ENCODE measurements at places on chromosomes 6 and 20.
A peak's percentile ranks its signal among the peaks of the same experiment; 100 is the strongest.

- DNase-seq: no peak
Measured at GRCh38 chr20:20895537-20895936, 183.1 kb upstream of the RALGAPA2 start.

GRCh38 chr6:88867841-88868731, 95.3 kb downstream of the RNGTT start:
- DNase-seq: no peak

GRCh38 chr6:26472549-26473290, 15.0 kb downstream of the BTN2A1 start:
- no peak for DNase-seq

DNA sequence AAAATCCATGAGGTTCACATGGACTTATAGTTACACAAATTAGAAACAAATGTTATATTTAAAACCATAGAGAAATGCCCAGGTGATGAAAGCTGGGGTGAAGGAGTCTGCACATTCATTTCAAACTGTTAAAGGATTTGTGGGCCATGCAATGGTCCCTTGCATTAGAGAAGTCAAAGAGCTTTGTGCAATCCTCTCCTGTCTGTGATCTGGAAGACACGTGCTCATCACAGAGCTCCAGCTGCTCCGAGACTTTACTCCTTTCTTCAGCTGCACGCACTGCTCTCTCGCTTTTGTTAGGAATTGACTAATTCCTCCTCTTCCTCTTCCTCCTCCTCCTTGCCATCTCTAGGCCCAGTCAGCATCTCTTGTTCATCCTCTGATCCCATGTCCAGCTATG, 4.1 kb upstream of the AIF1 start:
- no peak for DNase-seq

GRCh38 chr6:54646951-54647664, 199.5 kb upstream of the FAM83B start:
- no peak for DNase-seq

- no peak for DNase-seq
Measured at GRCh38 chr6:38261626-38262025, 378.1 kb downstream of the BTBD9 start.

GRCh38 chr20:53561505-53561904, 32.1 kb downstream of the ZNF217 start:
- DNase-seq: no peak

- no peak for DNase-seq
Measured at GRCh38 chr20:62831854-62832211, 15.0 kb downstream of the COL9A3 start.

DNA sequence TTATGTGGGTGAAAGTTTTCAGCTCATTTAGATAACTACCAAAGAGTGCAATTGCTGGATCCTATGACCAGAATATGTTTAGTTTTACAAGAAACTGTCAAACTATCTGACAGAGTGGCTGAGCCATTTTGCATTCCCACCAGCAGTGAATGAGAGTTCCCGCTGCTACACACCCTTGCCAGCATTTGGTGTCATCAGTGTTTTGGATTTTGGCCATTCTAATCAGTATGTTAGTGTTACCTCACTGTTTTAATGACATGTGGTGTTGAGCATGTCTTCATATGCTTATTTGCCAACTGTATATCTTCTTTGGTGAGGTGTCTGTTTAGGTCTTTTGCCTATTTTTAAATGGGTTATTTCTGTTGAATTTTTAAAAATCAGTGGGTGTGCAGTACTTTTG, 120.9 kb downstream of the CFAP61 start:
- DNase-seq: no peak

DNA sequence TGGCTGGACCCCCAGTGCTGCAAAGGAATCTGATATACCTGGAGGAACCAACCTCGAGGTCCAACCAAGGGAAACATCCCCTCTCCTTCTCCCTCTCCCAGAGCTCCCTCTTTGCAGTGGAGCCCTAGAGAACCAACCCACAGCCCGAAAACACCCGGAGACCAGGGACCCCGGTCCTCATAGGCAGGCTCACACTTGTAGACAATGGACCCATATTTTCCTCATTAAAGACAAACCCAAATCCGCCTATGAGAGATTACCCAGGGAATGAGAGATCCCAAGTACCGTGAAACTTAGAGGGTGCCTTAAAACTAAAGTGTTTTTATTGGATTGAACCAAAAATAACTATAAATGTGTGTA, 9.6 kb upstream of the FOXF2 start:
- no peak for DNase-seq

DNA sequence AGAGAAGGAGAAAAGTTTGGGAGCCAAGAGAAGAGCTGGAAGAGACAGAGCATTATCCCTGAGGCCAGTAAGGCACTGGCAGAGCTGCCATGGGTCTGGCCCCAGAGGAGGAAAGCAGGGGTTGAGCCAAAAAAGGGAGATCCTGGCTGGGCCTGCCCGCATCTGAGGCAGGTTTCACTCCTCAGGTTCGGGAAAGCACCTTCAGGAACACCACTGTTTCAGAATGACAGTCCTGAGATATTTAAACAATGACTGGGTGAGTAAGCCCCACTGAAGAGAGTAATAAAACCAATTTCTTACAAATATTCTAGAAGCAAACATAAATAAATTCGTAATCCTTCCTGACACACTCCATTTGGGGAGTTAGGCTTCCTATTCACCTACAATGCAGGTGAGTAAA, 152.2 kb downstream of the BACH2 start:
- DNase-seq: peak; percentile 13

DNA sequence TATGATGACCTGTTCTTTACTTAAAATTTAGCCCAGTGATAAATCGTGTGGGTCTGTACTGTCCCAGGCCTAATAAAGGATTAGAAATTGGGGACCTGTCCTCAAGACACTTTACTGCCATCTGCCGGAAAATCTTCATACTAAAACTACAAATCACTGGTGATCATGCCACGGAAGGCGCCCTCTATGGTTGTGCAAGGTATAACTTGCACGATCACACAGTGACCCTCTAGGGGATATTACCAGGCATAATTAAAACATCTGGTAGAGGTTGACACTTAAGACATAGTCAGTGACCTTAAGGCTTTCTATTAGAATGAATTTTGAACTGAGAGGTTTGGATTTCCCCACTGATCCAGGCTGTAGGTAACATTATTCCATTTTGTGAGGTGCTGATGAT, 172.6 kb downstream of the BMP2 start:
- no peak for DNase-seq

DNA sequence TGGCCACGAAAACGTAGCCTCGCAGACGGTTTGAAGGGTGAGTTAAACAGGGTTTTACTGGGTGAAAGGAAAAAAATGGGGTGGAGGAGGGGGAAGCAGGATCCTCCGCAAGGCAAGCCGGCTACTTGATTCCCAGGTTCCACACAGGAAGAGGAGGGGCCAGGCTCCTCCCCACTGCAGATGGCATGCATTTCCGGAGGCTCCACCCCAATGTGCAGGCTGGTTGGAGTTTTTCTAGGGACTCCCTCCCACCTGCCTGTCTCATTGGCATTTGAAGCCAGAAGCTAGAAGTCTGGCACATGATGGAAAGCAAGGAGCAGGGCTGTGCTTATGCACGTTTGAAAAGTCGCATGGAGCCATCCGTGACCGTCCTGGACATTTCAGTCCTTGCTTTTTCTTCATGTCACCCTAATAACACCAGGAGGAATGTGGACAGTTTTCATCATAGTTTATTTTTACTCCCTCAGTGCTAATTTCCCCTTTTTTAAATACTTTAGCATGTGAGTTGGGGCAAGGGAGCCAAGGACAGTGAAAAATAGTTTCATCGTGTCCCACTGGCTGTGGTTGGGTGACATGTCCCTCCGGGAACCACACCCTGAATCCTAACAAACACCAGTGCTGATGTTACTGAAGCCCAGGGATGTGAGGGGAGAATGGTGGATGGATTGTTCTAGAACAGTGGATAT, 100.1 kb upstream of the INSM1 start:
- no peak for DNase-seq

- DNase-seq: no peak
Measured at GRCh38 chr6:38417521-38417920, 222.2 kb downstream of the BTBD9 start.

DNA sequence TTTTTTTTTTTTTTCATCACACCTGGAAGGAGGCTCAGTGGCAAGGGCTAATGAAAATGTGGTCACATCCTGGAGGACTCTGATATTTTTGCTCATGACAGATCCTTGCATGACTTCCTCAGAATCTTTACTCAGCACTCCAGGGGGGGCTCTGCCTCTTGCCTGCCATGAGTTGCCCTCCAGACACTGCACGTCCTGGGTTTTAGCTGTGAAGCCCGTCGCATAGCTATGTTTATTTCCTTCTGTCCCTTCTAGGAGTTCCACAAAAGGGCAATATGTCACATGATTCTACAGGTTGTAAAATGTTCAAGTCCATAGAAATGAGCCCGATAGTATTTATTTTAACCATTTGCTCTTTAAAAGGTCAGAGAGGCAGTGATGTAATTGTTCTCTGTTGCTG, 18.2 kb downstream of the MAS1 start:
- DNase-seq: no peak

GRCh38 chr6:7003041-7003440, 104.7 kb upstream of the RREB1 start:
- DNase-seq: no peak

GRCh38 chr6:37559501-37559900, 59.8 kb upstream of the CCDC167 start:
- DNase-seq: no peak

DNA sequence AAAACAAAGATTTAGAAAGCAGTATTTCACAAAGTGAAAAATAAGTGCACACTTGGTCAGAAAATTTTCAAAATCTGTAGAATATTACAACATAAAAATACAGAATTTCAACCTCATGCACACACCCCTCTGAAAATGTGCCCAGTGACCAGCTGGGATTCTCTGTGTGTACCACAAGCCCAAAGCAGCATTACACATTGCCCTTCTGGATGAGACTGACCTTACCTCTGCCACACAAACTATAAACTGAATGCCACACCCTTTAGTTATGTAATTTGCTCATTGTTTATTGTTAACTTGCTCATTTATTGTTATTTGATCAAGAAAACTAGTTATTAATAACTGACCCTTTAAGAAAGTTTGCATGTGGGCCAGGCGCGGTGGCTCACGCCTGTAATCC, 303.0 kb downstream of the FOXC1 start:
- DNase-seq: no peak

- DNase-seq: no peak
Measured at GRCh38 chr20:34220561-34220960, 20.7 kb upstream of the ASIP start.

- DNase-seq: no peak
Measured at GRCh38 chr6:26173836-26174145, 86.6 kb downstream of the HFE start.

- no peak for DNase-seq
Measured at GRCh38 chr20:58399926-58400325, 10.9 kb downstream of the VAPB start.

DNA sequence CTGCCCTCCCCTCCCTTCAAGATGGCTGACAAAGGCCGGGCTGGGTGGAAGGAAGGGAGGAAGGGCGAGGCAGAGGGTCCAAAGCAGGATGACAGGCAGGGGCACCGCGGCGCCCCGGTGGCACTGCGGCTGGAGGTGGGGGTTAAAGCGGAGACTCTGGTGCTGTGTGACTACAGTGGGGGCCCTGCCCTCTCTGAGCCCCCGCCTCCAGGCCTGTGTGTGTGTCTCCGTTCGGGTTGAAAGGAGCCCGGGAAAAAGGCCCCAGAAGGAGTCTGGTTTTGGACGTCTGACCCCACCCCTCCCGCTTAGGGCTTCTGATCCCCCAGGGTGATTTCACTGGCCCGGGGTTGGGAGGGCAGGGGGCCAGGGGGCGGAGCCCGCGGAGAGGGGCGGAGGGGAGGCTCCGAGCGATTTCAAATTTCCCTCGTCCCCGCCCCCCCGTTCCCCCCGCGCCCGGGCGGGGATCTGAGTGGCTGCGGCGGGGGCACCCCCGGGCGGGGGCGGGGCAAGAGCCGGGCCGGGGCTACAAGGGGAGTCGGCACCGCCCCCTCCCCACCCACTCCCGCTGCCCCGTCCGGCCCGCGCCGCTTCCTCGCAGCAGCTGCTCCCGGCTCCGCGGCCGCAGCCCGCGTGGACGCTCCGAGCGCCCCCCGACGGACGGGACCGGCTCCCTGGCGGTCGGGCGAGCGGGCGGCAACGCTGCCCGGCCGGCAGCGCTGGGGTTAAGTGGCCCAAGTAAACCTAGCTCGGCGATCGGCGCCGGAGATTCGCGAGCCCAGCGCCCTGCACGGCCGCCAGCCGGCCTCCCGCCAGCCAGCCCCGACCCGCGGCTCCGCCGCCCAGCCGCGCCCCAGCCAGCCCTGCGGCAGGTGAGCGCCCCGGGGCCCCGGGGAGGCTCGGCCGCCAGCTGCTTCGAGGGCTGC, at the start of gene DNMT3B:
Gene DNMT3B, plus strand, starts transcription at position 555 of the 923 bp plus-strand sequence. CDS start 17,939 bp downstream, outside the sequence.
- DNase-seq: peak; percentile 61

GRCh38 chr20:25584905-25585704, at the start of gene NINL:
TSS of gene NINL (minus strand) at chr20:25585531. CDS start at chr20:25526587, 58,944 bp downstream.
- DNase-seq: no peak

GRCh38 chr20:24683676-24684075, 214.2 kb downstream of the SYNDIG1 start:
- no peak for DNase-seq

GRCh38 chr6:73169633-73170032, 55.7 kb downstream of the KHDC1L start:
- DNase-seq: no peak

- no peak for DNase-seq
Measured at GRCh38 chr6:37182736-37183590, 13.0 kb downstream of the PIM1 start.
